ENCODE measurements at places on chromosomes 3 and 15.

DNA sequence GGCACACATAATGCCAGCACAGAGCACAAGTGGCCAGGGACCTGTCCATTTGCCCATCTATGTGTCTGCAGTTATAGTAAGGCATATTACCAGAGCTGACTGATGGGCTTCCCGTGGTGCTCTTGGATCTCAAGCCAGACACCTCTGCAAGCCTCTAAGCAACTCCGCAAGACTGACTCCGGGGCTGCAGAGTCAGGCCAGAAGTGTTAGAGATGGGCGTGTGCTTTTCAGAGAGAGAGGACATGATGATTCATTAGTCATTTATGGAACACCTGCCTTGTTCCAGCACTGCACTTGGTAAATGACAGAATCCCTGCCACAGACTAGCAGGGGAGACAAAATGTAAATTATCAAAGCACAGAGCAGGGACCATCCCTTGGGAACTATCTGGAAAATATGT is 559.0 kb downstream of the PDCD6IP start:
- DNase-seq = no peak

DNA sequence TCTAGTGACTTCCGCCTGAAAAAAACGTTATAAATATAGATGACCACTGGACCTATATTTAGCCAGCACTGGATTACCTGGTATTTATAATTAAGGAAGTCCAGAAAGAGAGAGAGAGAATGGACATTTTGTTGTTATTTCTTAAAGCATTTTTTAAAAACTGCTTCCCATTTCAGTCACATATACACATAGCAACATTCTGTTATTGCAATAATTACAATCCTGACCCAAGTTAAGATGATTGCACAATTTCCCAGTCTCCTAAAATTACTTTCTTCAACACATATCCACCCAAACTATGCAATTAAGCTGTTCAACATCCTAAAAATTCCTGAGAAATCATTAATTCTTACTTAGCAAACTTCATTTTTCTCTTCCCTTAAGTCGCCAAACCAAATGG is 37.7 kb downstream of the PCSK6 start:
- DNase-seq = no peak

GRCh38 chr3:50264383-50264963 is 4.5 kb upstream of the SEMA3B start:
- peak; percentile 92 for DNase-seq

GRCh38 chr15:65303687-65304380 is 643 bp upstream of the RNU5B-1 start:
- peak; percentile 68 for DNase-seq

DNA sequence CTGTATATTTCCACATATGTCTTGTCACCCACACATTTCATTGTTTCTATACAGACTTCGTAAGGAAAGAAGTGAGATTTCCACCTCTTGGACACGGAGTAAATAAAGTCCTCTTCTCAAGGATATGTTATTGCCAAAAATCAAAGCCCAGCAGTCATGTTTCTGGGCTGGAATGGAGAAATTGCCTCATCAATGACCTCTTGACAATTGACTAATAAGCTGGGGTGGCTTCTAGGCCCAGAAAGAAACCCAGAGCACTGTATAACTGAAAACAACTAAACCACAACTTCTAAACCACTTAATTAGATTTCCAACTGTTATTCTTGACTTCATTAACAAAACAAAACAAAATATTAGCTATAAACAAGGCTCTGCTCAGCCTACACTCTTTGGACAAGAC is 56.4 kb upstream of the SLC24A5 start:
- DNase-seq = no peak

GRCh38 chr3:186670155-186670554 is 4.3 kb downstream of the HRG start:
- DNase-seq = no peak

DNA sequence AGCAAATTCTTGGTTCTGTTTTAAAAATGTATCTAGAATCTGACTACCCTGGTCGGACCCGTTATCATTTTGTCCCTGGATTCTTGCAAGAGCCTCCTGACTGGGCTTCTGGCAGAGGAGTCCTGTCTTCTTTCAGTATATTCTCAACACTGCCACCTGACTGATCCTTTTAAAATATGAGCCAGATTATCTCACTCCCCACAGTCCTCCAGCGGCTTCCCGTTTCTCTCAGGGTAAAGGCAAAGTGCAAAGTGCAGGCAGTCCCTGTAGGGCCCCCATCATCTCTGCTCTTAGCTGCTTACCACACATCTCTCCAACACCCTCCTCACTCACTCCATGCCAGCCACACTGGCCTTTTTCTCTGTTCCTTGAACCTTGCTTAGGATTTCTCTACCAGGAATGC is 28.4 kb downstream of the CRTC3 start:
- DNase-seq = no peak

- peak; percentile 67 for DNase-seq
Observed at GRCh38 chr3:194871143-194871863, 185.6 kb downstream of the FAM43A start.

DNA sequence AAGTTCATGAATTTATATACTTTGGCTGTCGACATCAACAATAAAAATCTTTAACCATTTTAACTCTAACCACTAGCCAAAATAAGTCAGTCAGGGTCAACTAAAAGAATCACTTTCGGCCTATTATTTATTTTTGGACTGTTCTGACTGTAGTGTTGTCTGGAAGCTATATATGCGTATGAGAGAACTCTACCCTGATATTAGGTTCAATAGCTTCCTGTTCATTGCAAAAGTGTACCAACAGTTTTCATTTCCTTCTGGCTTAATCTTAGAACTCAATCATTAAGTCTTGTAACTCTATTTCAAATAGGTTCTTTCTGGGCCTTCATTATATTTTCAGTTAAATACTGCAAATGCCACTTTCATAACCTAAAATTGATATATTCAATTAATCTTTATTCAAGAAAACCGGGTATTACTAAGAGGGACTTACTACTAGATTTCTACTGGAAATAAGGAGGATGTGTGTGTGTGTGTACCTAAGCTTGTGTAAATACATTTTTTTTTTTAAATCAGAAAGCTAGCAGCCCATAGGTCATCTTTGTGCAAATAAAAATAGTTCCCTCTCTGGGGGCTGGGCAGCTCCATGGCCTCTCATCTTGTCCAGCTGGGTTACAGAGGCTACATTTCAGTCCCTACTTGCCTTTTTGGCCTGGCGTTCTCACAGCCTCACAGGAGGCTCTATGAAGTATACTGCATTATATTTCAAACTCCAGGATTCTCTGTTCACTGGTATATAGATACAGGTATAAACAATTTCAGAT is 5.8 kb downstream of the SERPINI2 start:
- no peak for DNase-seq

DNA sequence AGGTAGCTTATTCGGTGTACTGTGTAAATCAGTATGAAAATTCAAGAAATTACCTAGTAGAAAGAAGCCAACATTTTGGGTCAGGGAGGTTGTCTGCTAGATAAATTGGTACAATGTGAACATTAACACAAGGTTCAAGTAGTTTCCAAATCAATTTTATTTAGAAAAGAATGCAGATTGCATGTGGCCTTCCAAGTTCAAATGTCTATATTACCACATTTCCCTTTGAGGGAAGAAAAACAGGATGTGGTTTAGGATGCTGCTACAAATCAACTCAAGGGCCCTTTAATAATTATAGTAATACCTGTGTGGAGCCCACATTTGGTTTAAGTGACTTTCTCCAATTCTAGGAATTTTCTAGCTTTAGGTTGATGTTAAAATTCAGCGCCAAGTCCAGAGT is 57.5 kb downstream of the CADPS start:
- DNase-seq = no peak

GRCh38 chr3:4928277-4928789 is 50.9 kb upstream of the BHLHE40 start:
- DNase-seq = no peak

- peak; percentile 85 for DNase-seq
Observed at GRCh38 chr15:74040109-74040850, 42.1 kb downstream of the GOLGA6A start.

DNA sequence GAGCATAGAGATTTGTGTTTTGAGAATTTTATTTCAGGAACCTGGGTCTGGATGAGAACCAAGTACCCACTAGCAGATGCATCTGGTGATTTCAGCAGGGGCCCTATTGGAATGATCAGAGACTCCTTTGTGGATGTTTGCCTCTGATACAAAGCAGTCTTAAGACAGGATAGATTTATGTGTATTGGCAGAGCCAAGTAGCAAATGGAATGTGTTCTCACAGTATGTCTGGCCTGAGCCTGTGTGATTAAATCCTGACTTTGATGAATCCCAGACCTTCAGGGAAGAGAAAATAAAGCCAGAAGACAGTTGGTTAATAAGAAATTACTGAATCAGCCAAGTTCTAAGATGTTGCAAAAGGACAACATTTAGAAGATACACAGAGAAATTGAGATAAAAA is 755.5 kb upstream of the SEMA6D start:
- DNase-seq = no peak

DNA sequence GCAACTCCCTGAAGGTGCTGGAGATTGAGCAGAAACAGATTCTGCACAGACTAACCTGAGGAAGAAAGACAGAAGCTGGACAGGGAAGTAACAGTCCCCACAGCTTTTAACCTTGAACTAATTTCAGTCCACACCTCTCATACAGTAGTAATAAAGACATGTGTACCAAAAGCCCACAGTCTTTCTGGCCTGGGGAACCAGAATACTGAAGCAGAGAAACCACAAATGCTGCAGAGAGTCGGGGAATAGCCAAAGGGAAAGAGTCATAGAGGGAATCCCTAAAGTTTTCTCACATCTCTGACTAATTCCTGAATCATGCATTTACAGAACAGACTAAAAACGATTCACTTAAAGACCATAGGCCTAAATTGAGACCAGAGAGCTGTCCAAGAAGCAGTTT is 503.4 kb upstream of the NECTIN3 start:
- DNase-seq = no peak

- no peak for DNase-seq
Observed at GRCh38 chr3:161336661-161337060, 34.7 kb downstream of the SPTSSB start.

GRCh38 chr3:125045965-125046364 is 9.8 kb downstream of the HEG1 start:
- no peak for DNase-seq

GRCh38 chr15:90799639-90800170 is 68.7 kb upstream of the FURIN start:
- DNase-seq = no peak

DNA sequence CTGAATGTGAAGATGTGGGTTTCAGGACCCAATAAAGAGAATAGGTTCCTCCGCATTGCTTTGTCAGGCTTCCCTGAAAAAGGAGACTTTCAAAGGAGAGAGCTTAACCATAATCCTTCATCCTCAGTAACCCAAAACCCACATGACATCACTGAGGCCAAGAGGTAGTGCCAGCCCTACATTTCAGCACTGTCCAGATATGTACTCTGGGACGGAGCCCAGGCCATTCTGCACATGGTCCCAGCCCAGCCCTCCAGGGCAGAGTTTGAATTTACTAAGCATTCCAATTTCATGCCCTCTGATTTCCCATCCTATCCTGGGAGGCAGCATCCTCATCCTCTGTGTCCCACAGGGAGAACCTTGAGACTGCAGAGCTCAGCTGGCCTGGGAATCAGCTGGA is 210.5 kb downstream of the GABRB3 start:
- no peak for DNase-seq

GRCh38 chr3:114582929-114583328 is 289.1 kb downstream of the TIGIT start:
- no peak for DNase-seq

DNA sequence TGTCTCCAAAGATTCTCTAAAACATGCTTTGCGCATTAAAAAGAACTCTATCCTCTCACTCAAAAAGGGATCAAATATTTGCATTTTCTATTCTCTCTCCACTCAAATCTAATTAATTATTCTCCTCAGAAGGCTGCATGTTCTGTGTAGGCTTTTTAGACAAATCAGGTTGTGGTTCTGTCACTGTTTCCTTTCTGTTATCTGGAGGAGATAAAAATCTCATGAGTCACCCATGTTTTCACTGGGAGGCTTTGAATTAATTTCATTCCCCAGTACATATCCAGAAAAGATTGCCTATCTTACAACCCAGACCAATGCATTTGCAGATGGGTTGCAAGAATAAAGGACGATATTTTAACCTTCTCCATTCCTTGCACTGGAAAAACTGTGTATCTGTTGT is 446.5 kb downstream of the GRM7 start:
- no peak for DNase-seq

GRCh38 chr15:71526060-71526820 is 284.1 kb upstream of the NR2E3 start:
- no peak for DNase-seq

GRCh38 chr15:98648654-98649471 is 524 bp downstream of the IGF1R start:
- peak; percentile 70 for DNase-seq

DNA sequence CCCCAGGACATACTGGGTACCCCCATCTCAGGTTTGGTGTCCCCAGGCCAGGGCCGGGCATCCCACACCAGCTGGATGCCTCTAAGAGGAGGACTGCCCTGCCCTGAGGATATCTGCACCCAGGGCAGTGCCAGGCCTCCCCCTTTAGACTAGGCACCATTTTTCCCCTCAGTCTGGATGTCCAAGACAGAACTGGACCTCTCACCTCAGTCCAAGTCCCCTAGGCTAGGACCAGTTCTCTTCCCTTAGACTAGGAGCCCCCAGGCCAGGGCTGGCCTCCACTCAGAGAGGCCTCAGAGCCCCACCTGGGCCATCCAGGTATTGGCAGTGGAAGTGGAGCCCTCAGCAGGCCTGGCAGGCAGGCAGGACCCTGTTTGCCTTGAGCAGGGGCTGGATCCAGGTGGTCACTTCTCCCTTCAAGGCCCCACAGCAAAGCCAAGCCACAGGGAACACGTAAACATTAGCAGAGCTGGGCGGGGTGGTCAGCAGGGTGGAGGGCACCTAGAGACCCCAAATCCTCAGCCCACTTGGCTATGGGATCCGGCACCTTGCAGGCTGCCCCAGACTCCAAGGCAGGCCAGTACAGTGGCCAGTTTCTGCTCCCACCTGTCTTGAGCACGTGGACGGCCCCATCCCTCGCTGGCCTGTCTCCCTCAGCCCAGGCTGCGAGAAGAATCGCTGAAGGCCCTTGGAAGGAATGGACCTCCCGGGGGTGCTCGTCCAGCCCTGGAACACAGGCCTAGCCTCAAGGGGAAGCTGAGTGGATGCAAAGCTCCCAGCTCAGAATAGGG is 28.3 kb downstream of the PTH1R start:
- peak; percentile 54 for DNase-seq

DNA sequence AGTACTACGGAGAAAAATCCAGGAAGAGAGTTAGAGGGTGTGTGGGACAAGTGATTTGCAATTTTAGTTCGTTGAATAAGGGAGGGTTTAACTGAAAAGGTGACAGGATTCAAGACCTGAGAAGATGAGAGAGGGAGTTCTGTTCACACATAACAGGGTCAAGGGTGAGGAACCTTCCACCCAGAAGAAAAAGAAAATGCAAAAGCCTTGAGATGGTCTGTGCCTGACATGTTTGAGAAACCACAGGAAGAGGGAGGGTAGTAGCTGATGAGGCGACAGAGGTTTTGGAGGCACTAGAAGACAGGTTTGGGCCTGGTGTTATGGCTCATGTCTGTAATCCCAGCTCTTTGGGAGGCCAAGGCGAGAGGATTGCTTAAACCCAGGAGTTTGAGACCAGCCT is 591 bp upstream of the SLC25A20 start:
- DNase-seq = no peak

DNA sequence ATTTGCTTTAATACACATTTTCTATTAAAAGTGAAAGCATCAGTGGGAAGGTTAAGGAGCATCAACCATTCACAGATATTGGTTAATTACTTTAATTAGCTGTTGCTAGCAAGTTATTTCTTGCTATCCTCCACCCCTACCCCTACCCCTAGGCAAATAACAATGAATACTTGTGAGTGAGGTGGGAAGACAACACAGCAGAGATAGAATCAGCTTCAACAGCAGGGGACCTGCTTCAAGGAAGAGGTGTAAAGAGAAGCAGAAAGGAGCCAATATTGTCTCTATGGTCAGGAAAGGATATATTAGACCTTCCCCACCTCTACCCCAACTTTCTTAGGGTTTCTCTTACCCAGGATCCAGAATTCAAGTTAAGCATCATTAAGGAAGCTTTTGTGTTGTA is 149.4 kb downstream of the SNRK start:
- no peak for DNase-seq
